Stimulated activated CD4-positive, alpha-beta T cell treated with anti-CD3 and anti-CD28 coated beads, TNF-alpha, amount 100 ng/mL, for 1 hour (primary cell): ENCODE measurements at places on chromosomes 6 and 20.

GRCh38 chr6:83844170-83844569 lies 9.0 kb upstream of the RIPPLY2 start:
- no peak for DNase-seq

DNA sequence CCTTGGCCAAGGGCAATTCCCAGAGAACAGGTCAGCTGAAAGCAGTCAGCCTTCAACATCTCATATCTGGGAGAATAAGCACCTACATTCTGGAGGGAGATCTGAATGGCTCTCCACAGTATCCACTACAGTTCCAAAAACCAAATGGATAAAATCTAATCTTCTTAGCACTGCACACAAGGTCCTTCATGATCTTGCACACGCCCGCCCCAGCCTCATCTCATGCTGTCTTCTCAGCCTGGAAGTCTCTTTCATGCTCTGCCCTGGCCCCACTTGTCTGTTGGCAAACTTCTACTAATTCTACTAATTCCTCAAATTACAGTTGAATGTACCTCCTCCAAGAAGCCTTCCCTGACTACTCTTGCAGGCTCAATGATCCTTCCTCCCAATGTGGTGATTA lies 1.8 kb upstream of the TTBK1 start:
- no peak for DNase-seq

- no peak for DNase-seq
Measured at GRCh38 chr20:11686820-11687543, 230.7 kb upstream of the BTBD3 start.

DNA sequence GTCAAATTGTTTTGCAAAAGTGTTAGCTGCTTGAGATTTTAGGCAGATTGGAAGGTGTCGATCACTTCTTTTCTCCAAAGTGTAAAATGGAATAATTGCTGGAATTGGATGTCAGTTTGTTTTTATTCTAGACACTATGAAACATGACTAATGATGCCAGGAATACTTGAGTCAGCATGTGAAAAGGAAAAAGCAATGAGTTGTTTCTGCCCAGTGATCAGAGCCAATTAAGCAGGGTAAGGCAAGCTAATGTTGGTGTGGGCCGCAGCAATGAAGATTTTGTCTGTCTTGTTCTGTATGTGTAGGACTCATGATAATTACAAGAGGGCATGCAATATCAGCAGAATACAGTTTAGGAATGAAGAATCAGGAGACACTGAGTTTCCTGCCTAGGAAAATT lies 110.3 kb downstream of the CARMIL1 start:
- DNase-seq, result no peak

GRCh38 chr6:52552278-52552643 lies 24.6 kb downstream of the TRAM2 start:
- DNase-seq, result no peak
